ENCODE measurements at places on chromosomes 13 and 19.

DNA sequence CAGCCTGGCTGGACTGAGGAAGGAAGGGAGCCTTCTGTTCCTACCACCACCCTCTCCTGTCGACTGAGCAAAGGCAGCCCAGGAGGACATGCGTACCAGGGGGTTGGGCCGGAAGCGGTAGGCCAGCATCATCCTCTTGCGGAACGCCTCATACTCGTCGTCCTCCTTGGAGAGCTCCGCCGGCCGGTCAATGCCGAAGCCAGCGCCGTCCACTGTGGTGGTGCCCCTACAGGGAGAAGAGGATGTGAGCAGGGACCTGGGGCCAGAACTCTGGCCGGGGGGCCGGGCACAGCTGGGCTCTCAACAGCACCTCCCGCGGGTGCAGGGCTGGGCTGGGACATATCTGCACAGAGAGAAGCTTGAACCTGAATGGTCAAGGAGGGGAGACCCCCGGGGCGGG is 3.8 kb upstream of the TM6SF2 start:
- DNase-seq, result no peak

- peak; percentile 49 for DNase-seq
These were observed 2.1 kb downstream of the MAST1 start for GRCh38 chr19:12840091-12841079.

GRCh38 chr13:108902405-108903155 is 273.2 kb downstream of the MYO16 start:
- DNase-seq, result no peak

DNA sequence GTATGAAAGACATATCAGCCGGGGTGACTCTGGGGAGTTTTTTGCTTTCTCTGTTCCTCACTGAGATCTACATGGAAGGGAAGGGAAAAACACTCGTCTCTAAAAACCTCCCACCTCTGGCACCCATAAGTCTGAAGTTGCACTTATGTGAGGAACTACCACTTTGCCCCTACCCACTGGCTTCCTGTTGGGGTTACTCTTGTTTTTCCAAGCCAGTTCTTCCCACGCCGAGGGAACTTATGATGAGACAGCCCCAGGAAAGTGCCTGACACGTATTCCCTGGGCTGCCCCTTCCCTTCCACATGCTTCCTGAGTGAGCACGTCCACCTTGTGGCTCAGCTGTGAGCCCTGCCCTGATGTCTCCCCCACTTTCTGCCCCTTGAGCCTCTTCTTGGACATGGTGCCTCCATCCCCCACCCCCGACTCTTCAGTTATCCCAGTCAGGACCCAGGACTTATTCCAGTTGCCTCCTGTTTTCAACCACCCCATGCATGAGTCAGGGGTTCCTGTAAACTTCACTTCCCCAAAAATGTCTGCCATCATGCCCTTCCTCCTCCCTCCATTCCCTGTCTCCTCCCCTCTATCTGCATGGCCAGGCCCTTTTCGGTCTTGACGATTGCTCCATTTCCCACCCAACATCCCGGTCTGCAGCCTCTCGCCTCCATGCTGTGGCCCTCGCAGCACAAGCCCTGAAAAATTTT is 5.1 kb upstream of the SIGLEC7 start:
- DNase-seq, result no peak

DNA sequence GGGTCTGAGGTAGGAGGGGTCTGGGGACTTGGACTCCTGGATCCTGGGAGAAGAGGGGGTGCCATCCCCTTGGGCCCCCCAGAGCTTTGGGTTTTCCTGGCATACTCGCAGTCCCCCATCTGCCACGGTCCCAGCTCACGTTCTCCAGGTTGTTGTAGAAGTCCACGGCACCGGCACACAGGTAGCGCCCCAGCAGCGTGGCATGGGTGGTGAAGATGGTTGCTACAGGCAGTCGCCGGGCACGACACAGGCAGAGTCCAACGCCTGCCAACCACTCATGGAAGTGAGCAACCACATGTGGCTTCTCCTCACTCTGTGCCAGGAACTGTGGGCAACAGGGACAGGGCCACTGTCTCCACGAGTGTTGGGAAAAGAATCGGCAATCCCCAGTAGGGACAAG is 7.4 kb downstream of the GYS1 start:
- no peak for DNase-seq

- no peak for DNase-seq
These were observed 8.0 kb downstream of the MBD3 start for GRCh38 chr19:1584500-1585242.

GRCh38 chr19:51022526-51022925 is 3.0 kb upstream of the KLK10 start:
- no peak for DNase-seq

DNA sequence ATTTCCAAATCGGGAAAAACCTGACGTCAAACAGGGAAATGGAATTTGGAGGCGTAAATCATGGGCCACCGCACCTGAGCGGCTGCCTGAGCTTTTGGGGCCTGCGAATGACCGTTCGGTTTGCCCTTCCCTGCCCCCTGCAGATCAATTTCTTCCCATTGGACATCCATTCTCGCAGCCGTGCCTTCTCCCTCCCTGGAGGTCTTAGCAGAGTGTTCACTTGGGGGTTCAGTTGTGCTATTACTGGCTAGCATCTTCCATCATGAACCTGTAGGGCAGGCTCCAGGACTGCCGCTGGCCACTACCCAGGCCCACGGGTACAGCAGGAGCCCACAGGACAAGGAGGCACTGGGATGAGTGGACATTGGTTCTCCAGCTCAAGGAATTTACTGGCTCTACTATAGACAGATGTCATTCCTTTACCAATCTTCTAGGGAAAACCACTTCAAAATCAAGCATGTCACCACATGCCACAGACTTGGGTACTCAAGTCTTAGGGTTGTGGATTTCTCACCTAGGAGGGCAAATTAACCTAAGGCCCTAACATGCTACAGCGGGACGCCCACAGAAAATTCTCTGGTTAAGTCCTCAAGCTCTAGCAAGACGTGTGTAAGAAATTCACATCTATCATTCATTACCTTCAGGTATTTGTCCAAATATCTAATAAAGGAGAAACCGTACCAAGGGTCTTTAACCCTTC is 75.5 kb downstream of the COL4A1 start:
- DNase-seq, result no peak

- no peak for DNase-seq
These were observed 83.0 kb upstream of the FNDC3A start for GRCh38 chr13:48892688-48893075.

DNA sequence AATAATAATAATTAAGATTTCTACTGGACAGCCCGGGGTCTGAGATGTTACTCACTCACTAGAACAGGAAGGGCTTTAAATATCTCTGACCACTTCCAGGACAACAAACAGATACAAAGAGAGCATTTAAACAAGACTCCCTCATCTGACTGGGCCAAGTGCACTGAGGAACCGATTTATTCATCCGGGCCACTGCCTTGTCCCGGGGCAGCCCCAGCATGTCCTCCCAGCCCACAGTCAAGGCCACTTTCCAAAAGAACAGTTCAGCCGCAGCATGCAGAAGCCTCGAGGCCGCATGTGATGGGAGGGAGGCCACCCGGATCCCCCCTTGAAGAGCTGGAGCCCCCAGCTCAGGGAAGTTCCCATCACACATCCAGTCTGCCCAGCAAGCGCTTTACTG is 30.5 kb downstream of the MLLT1 start:
- no peak for DNase-seq

DNA sequence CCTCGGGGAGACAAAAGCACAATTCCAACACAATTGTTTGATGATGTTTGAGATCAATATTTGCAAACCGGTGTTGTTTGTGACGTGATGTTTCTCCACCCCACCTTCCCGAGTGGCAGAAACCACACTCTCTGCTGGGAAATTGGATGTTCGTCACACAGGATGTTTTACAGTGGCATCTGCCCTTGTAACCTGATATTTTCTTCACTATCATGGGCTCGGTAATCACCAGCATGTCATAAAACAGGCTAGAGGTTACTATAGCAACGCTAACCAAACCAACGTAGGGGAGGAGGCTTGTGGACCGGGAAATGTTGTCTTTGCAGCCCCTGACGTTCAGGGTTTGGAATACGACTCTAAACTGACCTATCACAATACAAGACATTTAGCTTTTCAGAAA is 454.5 kb downstream of the IRS2 start:
- peak; percentile 84 for DNase-seq

DNA sequence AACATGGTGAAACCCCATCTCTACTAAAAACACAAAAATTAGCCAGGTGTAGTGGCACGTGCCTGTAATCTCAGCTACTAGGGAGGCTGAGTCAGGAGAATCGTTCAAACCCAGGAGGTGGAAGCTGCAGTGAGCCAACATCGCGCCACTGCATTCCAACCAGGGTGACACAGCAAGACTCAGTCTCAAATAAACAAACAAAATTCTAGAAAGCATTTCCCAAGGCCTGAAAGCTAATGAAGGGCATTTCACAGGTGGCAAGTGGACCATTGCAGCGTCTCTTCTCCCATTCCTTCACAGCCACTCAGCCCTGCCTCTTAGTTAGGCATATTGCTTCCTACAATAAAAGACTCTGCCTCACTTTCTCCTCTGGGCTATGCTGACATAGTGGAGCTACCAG is 13.5 kb upstream of the RXFP2 start:
- no peak for DNase-seq
